A673 (cell line): ENCODE measurements at places on chromosomes 11 and 22.
A peak's percentile ranks its signal among the peaks of the same experiment; 100 is the strongest.

- no peak for DNase-seq
Observed at GRCh38 chr11:92266806-92267205, 42.2 kb downstream of the FAT3 start.

DNA sequence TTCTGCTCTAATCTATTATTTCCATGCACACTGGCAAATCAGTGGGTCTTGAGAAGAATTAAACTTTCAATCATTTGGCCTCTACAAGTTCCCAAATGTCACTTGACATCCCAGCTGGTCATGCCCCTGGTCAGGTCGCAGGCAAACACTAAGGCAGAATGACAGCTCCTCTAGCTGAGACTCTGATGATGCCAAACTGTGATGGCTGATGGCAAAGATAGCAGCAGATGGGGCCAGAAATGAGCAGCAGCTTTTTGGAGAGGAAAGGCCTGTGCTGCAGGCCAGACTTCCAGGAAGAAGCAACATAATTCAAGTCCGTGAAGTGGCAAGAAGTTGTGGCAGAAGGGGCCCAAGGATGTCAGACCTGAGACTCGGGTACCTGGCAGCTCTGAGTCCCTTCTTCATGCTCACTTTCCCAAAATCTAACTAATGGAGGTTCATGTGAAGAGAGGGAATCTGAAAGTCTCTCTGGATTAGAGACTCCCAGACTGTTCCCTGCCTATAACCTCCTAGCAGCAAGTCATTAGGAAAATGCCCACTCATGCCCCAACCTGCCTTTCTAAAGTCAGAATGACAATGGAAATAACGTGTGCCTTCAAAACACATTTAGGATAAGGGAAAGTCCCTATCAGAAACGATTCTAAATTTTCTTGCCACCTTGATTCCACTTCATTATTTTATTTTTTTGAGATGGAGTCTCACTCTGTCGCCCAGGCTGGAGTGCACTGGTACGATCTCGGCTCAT lies 9.4 kb upstream of the PMM1 start:
- no peak for DNase-seq

DNA sequence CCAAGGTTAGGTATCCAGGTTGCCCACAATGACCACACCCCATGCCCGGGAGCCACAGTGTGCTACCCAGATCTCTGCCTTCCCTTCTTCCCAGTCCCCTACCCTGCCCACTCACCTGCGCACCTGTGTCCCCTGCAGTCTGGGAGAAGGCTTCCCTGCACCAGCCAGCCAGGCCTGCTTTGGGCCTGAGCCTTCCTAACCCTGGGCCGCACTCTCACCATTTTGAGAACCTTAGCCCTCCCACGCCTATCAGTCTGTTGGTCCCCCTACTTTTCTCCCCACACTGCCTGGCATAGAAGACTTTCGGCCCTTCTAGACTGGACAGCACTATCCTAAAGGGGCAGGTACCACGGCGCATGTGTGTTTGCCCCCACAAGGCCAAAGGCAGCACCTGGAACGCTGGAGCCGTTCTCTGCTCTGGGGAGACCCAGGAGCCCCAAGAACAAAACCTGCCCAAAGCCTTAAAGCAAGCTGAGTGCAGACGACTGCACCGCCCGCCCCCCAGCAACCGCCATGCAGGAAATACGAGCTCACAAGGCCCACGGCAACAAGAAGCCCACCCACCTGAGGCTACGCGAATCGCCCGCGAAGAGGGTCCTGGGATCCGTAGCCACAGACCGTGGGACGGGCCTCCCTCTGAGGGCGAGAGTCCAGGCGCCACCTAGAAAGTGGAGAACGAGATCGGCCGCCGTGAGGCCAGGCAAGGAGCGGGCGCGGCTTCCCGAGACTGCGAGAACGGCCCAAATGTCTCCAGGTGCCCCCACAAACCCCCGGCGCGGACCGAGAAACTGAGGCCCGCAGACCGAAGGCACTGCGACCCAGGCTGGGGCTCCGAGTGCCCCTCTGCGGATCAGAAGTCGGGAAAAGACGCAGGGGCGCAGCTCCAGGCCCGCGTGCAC lies 546 bp downstream of the GNB1L start:
- no peak for DNase-seq

DNA sequence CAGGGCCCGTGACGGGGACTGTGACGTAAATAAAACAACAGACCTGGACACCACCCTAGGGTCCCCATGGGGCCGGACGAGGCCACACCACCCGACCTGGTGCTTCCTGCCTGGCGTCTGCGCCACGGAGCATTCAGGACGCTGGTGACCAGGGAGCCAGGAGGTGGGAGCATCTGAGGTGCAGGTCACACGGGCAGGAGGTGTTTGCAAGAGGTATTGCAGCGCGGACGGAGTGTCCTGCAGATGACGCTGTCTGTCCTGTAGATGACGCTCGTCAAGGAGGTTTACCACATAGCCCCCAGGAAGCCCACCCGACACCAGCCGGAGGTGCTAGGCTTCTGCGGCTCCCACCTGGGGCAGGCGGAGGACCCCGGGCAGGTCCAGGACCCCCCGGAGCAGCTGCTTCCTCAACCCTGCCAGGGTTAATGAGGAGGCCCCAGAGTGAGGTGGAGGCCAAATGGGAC lies 986 bp upstream of the MUC5B start:
- DNase-seq: no peak

- no peak for DNase-seq
Observed at GRCh38 chr22:20133930-20134549, 2.4 kb downstream of the ZDHHC8 start.

GRCh38 chr11:74417379-74417804 lies 19.2 kb upstream of the PGM2L1 start:
- DNase-seq: peak; percentile 41

GRCh38 chr11:35145271-35145670 lies 6.3 kb downstream of the CD44 start:
- DNase-seq: no peak
